ENCODE measurements at places on chromosomes 13 and 19.

GRCh38 chr19:54430306-54431254 is 15.3 kb downstream of the TTYH1 start:
- peak; percentile 74 for DNase-seq

- no peak for DNase-seq
Observed at GRCh38 chr13:21694831-21695230, 24.0 kb downstream of the FGF9 start.

DNA sequence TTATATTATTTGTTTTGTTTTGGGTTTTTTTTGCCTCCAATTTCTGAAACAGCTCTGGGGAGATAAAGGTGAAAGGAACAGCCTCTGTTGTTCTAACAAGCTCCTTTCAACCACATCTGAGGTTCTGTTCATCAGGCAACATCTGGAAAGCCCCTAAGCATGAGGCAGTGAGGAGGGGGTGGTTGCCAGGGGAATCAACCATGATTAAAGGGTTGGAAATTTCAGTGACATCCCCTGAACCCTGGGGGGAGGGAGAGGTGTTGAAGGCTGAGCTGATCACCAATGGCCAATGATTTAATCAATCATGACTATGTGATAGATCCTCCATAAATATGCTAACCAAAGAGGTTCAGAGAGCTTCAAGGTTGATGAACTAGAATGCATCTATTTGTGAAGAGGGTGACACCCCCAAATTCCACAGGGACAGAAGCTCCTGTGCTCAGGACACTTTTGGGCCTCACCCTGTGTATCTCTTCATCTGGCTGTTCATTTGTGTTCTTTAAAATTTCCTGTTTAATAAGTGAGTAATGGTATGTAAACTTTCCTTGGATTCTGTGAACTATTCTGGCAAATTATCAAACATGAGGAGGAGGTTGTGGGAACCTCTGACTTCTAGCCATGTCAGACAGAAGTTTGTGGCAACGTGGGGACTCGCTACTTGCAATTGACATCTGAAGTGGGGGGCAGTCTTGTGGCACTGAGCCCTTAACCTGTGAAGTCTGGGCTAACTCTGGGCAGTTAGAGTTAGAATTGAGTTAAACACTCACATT is 221.3 kb downstream of the NHLRC3 start:
- DNase-seq, result no peak

GRCh38 chr13:112605531-112605990 is 17.6 kb upstream of the TUBGCP3 start:
- no peak for DNase-seq

DNA sequence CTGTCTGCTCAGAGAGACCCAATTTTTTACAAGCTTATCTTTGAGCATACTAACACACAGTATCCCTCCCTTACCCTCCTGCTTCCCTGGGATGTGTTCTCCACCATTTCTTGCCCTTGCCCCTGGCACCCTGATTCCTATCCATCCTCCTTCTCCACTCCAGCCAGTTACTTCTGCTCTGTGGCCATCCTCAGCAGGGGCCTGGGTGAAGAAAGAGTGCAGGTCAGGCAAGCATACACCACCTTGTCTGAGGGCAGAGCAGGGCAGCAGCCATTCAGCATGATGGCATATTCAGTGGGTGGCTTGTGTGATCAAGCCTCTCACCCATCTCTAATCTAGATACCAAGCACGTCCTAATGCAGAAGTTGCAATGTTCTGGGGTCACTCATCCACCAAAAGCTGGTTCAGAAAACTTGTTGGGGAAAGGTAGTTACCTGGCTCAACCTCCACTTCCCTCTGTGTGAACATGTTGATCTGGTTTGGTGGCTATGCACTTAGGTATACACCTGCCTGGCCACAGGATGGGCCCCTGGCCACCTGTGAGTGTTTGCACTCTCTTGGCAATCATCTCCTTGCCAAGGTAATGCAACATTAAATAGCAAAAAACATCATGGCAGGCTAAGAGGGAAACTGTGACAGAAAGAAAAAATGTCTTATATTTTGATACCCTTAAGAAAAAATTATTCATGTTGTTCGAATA is 900.3 kb upstream of the MIR17HG start:
- DNase-seq, result no peak

DNA sequence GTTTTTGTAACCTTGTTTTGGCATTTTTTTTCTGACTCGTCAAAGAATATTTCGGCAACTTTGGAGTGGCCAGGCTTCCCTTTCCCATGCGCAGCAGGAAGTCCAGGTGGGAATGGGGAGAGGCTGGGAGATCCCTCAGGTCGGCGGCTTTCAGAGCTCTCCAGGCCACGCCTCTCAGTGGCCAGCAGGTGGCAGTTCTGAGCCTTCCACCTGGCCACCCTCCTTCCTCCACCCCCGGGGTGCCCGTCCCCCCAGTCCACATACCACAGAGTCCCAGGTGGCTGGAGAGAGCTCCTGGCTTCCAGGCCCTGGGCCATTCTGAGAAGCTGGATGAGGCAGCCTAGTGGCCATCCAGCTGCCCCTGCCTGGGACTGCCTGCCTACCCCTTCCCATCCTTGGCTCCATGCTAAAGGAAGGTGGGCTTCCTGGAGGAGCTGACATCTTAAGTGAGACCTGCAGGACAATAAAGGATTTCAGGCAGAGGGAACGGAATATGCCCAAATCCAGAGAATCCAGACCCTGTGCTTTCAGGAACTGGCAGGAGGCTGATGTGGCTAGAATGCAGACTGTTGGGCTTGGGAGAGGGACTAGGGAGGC is 46.3 kb downstream of the CCNE1 start:
- no peak for DNase-seq

GRCh38 chr13:33730147-33730546 is 87.8 kb upstream of the RFC3 start:
- DNase-seq, result no peak

DNA sequence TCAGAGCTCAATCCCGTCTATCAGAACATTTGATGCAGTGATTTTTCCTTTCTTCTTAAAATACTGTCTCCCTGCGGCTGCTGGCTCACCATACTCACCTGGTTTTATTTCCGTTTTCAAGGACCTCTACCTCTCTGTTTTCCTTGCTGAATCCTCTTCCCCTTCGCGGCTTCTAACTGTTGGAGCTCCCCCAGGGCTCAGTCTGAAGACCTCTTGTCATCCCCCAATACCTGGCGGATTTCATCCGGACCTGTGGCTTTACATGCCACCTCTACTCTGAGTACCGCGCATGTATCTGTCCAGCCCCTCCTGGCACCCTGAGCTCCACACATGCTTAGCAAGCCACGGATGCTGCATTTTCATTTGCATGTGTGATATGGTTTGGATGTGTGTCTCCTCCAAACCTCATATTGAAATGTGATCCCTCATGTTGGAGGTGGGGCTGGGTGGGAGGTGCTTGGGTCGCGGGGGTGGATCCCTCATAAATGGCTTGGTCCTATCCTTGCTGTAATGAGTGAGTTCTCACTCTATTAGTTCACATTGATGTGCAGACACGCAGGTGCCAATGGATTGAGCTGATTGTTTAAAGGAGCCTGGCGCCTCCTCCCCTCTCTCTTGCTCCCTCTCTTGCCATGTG is 106.2 kb upstream of the LSM14A start:
- DNase-seq, result no peak

DNA sequence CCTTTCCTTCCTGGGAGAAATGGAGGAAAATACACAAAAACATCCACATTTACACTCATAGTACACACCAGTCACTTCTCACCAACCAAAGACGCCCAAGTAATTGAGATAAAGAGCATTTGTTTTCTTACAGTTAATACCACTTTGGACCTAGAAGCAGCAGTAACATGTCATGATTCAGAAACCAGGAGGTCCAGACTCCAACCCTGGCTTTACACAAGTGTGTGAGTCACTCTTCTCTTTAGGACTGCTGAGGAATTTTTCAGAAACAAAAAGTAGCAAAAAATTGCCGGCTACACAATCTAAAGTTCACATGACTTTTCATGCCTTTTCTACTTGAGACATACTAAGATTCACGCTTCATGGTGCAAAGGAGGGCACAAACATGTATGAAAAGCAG is 42.1 kb downstream of the TUBGCP3 start:
- no peak for DNase-seq

DNA sequence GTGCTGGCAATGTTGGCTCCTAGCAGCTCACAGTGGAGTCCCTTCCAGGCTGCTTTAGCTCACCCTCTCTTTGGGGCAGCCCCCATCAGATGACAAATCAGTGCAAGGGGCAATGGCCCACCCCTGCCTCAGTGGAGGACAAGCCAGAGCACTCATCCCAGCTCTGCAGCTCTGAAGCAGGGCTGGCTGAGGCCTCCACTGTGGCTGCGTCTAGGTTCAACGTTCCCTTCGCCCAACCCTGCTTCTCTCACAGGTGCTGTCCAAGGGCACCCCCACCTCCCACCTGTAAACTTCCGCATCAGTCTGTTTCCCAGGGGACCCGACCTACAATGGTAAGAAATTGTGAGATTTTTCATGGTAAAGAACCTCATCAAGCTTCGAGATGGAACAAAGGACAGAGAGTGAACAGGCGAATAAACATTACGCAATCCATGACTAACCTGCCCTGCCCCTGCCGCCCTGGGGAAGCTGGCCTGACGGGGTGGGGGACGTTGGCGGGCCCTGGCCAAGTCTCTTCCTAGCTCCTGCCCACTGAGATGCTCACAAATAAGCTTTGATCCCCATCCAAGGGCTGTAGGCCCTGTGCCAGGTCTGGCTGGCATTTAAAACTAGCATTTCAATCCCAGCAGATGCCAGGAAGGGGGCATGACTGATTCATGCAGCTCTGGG is 40.5 kb downstream of the DZIP1 start:
- no peak for DNase-seq

DNA sequence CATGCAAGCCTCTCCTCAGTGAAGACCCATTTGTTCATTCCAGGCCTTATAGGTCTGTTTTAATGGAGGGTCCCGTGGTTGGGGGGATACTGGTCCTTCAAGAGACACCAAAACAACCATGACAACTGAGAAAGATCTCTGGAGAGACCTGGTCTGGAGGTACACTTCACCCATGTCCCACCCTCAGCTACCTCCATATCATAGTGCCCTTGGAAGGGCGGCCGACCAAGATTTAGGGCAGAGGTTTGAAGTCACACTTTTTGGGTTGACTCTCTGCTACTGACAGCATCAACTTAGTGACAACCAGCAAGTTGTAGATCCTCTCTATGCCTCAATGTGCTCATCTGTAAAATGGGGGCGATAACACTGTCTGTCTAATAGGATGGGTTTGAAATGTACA is 177.3 kb downstream of the TSHZ3 start:
- no peak for DNase-seq

DNA sequence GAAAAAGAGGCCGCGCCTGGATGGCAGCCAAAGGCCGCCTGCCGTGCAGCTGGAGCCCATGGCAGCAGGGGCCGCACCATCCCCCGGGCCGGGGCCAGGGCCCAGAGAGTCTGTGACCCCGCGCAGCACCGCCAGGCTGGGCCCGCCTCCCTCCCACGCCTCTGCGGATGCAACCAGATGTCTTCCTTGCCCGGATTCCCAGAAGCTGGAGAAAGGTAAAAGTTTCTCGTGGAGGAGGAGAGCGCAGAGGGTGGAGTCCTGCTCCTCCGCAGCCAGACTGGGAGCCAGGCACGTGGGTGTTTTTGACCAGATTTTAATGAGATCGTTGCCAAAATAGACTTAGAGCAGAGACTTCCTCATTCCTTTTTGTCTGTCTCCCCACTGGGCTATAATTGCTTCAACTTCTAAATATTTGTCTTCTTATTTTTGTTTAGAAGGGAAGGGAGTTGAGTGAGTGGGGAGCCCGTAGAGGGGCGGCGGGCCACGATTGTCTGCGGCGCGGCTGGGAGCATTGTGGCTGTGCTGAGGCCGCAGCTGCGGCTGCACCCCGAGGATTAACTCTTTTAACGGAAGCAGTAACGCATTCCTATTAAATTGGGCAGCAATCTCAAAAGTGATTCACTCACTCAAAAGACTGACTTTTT is 22.8 kb upstream of the NDUFS7 start:
- DNase-seq, result peak; percentile 83

- DNase-seq, result no peak
Observed at GRCh38 chr19:29715701-29716581, 880 bp upstream of the C19orf12 start.

GRCh38 chr13:39107561-39107960 is 69.3 kb downstream of the NHLRC3 start:
- no peak for DNase-seq

DNA sequence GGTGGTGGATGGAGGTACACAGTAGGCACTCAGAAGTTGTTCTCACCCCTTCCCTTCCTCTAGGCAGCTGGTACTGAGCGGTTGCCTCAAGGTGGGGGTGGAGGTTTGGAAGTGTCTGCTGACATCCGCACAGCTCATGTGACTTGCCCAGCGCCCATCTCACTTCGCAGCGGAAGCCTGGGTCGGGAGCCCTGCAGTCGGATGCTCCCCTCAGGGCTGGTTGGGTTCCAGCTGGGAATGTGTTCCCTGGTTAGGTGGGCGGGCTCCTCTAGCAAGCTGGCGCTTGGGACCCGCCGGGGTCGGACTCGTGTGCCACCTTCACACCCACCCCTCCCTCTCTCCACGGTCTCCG is 10.2 kb downstream of the PPP1R37 start:
- DNase-seq, result no peak

DNA sequence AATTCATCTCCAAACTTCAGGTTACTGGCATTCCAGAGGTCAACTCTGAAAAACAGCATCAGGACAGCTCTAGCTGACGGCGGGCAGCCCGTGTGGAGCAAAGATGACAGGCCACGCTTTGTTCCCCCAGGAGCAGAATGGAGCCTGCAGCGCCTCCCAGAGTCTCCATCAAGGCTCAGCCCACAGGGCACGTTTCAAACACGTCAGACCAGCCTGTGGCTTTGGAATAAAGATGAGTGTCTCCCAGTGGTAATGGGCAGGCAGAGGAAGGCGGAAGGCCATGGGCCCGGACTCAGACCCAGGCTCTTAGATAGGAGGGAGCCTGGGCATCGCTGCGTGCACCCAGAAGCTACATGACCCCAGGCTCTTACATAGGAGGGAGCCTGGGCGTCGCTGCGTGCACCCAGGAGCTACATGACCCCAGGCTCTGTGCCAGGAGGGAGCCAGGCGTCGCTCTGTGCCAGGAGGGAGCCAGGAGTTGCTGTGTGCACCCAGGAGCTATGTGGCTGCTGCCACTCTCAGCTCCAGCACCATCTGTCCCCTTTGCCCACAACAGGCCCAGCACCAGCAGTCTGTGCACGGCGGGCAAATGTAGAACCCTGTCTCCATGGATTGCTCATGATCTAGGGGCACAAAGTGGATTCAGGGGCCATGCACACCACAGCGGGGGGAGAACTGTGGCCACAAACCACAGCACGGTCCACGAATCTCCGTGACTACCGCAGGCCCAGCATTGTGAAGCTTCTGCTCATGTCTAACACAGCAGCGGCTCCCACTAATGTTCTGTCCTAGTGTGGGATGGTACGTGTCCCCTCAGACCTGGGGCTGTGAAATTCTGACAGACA is 47.8 kb upstream of the C13orf46 start:
- no peak for DNase-seq

- DNase-seq, result peak; percentile 67
Observed at GRCh38 chr19:58021541-58022282, 12.1 kb upstream of the ZSCAN1 start.

DNA sequence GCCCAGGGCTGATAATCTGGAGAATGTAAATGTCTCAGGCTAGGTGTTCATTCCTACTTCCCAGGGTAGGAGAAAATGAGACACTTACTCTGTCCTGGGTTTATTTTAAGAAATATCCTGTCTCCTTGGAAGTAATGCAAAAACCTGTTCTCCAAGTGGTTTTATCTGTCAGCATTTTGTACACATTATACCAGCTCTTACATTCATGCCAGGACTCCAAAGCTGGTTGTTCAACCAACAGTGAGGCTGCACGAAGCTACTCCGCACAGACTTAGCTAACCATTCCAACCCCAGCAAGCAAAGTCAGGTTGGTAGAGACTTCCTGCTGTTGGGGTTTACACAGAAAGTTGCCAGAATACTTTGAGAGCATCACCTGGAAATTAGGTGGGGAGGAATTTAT is 55.6 kb downstream of the SLC7A1 start:
- DNase-seq, result no peak

Measured in right forelimb (tissue), 1 donor.